DND-41 (cell line): ENCODE measurements at places on chromosomes 7 and 10.

GRCh38 chr10:100413173-100413572 lies 49.6 kb upstream of the WNT8B start:
- H3K36me3 ChIP-seq: no peaks in the 10 kb centered on the region
- peaks cover 4% of the 10 kb centered on the region for H3K27me3 ChIP-seq
- H3K4me3 ChIP-seq: no peak overlapping the region
- H3K27ac ChIP-seq: no peak overlapping the region

- no peak for DNase-seq
- H3K4me3 ChIP-seq: no peak overlapping the region
- no peaks in the 10 kb centered on the region for H3K27me3 ChIP-seq
- H3K36me3 ChIP-seq: no peaks in the 10 kb centered on the region; the same call in 1 of the 2 replicates
These were observed 4.7 kb upstream of the LANCL2 start for GRCh38 chr7:55360486-55360885.

DNA sequence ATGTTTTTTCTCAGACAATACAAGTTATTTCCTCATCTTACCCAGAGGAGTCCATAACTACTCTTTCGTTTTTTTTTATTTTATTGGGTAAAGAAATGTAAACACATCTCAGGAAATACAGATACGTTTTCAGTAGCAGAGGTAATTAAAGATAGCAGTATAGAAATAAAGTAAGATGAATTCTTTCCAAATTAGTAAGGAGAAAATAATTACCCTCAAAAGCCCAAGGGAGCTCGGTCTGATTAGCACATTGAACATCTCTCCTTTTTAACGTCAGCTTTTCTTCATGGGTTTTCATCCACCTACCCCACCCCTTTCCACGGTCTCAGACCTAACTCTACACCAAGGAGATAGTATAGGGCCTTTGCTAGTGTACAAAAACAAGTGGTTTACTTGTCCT lies 294.2 kb downstream of the GRID1 start:
- H3K27me3 ChIP-seq: peaks cover 9% of the 10 kb centered on the region
- DNase-seq: no peak
- no peaks in the 10 kb centered on the region for H3K4me1 ChIP-seq
- no peak overlapping the region for H3K27ac ChIP-seq
- no peak overlapping the region for H3K4me3 ChIP-seq
- no peaks in the 10 kb centered on the region for H3K36me3 ChIP-seq

- no peaks in the 10 kb centered on the region for H3K27me3 ChIP-seq
- no peak overlapping the region for H3K4me3 ChIP-seq
- no peak for DNase-seq
These were observed 2.4 kb upstream of the VDAC2 start for GRCh38 chr10:75208181-75208580.
